Right forelimb (tissue), 1 donor: ENCODE measurements at places on chromosomes 6 and 20.
A peak's percentile ranks its signal among the peaks of the same experiment; 100 is the strongest.

DNA sequence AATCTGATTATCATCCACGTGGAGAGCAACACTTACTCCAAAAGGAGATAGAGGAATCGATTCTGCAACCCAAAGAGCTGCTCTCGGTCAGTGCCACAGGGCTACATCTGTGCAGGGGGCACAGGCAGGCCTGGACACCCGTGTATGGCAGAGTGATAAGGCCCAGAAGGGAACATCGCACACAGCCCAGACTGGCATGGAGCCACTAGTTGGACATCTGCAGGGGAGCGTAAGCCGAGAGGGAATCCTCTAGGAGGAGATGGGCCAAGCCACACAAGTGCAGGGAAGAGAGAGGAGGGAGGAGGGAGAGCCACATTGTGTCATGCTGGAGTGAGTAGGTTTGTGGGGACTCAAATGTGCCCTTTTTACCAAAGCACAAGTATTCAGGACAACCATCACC is 50.4 kb upstream of the ENTPD6 start:
- DNase-seq = no peak

- no peak for DNase-seq
Observed at GRCh38 chr6:124684621-124685020, 277.6 kb upstream of the RNF217 start.

- no peak for DNase-seq
Observed at GRCh38 chr20:56187534-56188165, 60.9 kb upstream of the MC3R start.

GRCh38 chr6:168030908-168031307 is 33.4 kb downstream of the KIF25 start:
- DNase-seq = no peak

DNA sequence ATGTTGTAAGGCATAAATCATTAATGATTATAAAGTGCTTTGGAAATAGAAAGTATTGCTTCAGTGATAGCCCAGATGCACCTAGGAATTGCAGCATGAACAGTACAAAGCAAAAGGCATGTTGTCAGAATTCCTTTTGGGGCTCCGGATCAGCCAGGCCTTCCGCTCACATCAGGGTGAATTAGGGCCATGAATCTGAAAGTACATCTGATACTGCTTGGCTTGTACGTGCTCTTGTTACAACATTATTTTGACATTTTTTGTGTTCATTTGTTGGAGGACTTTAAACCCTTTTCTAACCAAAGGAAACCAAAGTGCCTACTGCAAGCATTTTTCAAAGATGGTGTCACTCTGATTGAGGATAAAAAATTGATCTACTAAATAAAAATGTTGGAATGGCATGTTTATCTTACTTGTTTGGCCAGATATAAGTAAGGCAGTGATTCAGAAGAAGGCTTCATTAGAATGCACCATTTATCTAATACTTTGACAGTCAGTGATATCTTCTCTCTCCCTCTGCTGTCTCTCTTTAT is 1005.6 kb upstream of the FLRT3 start:
- no peak for DNase-seq

GRCh38 chr20:51860111-51860882 is 58.0 kb upstream of the SALL4 start:
- DNase-seq = no peak

GRCh38 chr6:160135907-160136655 is 14.5 kb downstream of the SLC22A1 start:
- DNase-seq = no peak

GRCh38 chr20:9082741-9083140 is 13.9 kb downstream of the PLCB4 start:
- DNase-seq = no peak

GRCh38 chr6:75458895-75459294 is 34.7 kb downstream of the FILIP1 start:
- no peak for DNase-seq

- no peak for DNase-seq
Observed at GRCh38 chr20:54981175-54981574, 505.8 kb downstream of the DOK5 start.

- no peak for DNase-seq
Observed at GRCh38 chr6:37488476-37488875, 11.2 kb downstream of the CCDC167 start.

GRCh38 chr6:105069821-105070445 is 109.9 kb downstream of the POPDC3 start:
- no peak for DNase-seq

DNA sequence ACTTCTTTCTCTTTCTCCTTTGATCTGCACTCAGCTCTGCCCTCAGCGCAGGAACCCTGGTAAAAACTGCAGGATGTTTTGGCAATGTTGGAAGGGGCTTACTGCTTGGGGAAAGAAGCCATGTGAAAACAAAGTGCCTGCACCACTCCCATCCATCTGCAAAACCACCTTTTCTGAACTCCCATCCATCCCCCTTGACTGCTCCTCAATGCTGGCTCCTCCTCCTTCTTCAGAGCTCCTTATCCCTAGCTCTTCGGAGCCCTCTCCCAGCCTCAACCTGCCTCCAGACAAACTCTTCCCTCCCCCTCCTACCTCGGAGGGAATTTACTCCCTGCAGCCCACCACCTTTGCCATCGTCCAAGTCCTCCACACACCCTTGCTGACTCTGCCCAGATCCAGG is 4.2 kb upstream of the ZBTB12 start:
- DNase-seq = no peak

DNA sequence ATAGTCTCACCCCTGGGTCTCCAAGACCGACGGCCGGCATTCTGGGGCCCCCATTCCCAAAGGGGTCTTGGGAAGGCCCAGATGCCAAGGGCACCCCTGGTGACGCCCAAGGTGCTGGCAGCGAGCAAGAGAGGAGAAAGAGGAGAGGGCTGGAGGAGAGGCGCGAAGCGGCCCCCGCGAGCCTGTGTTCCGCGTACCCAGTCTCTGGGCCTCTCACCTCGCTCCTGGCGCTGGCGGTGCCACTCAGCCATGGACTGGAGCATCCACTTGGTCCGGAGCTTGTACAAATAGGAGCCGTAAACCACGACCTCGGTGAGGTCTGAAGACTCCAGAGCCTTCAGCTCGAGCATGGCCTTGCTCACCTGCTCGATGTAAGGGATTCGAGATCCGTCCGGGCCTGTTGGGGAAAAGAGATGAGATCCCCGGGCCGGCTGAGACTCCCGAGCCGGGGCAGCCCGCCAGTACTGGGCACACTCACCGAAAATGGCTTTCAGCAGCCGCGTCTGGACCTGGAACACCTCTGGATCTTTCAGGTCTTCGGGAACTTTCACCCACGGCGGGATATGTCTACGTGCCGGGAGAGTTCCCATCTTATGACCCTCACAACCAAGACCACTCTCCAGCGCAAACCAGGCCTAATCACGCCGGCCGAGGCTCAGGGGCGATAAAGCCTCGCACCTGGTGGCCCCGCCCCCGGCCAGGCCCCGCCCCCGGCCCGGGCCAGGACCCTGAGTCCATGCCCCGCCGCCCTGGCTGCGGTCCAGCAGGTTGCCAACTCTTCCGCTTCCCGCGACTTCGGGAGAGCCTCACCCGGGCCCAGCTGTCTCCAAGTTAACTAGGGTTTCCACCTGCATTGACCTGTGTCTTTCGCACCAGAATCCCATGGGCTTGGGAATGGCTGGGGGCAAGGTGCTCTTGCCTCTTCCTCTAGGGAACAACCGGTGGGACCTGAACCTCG is at the start of gene DPPA5:
Gene DPPA5 (minus strand): TSS at position 641 of the 958 bp plus-strand sequence. CDS start 51 bp downstream, at position 590.
- no peak for DNase-seq

DNA sequence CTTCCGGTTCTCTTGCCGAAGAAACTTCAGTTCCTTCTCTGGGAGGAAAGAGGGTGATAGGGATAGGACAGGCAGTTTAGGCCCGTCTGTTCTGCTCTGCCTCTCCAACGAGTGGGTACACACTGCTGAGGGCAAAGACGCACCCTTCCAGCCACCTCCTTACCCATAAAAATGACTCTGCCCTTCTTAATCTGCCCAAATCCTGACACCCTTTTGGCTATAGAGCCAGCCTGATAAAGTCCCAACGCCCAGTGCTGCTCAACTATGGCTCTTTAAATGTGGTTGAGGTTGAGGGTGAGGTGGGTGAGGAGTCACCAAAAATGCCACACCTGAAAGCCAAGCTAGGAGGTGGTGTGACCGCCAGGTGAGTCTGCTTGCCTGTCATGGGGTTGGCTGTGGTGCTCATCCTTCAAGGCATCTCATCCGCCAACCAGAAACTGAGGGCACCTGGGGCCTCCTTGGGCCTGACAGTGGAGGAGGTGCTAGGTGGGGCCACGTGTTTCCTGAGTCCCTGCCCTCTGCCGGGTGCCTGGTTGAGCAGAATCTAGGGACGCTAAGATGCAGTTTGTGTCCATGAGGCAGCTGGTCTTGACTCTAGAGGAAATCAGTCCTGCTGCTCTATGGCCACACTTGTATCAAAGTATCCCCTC is 16.3 kb downstream of the CCDC167 start:
- DNase-seq = no peak

DNA sequence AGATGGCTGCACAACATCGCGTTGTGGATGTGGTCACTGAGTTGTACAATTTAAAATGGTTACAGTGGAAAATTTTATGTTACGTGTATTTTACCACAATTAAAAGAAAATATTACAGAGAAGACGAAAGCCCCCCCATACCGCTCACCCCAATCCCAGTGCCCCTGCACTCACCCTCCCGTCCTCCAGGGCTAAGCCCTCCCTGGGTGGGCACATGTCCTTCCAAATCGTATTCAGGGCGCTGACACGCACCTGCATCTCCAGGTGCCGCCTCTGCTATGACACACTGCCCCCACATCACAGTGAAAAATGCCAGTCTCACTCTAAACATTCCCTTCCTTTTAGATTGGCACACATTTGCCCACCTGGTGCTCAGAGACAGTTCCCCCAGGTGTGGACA is 49.4 kb downstream of the PSMG4 start:
- no peak for DNase-seq

GRCh38 chr6:147817042-147817689 is 308.7 kb downstream of the SAMD5 start:
- no peak for DNase-seq

GRCh38 chr6:42507195-42507594 is 55.5 kb upstream of the TRERF1 start:
- no peak for DNase-seq

GRCh38 chr6:149217466-149217888 is 100.0 kb upstream of the TAB2 start:
- DNase-seq = no peak

- no peak for DNase-seq
Observed at GRCh38 chr6:124197148-124197547, 393.5 kb downstream of the NKAIN2 start.

DNA sequence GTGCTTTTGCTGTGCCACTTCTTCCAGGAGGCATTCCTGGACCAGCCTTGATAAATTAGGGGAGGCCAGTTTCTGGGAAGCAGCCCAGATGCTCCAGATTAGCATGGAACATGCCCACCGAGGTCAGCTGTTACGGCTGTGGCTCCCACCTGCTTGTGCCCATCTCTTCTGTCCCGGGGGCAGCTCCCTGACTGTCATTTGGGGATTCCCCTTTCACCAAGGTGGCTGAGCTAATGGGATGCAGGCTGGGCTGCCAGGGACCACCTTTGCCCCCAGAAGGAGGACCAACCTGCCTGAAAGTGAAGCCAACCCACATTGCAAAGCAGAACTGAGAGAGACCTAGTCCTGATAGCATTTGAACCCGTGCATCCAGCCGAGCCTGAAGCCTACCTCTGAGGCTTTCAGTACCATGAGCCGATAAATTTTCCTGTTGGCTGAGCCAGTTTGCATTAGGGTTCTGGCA is 85.3 kb downstream of the PTPN1 start:
- DNase-seq = no peak

DNA sequence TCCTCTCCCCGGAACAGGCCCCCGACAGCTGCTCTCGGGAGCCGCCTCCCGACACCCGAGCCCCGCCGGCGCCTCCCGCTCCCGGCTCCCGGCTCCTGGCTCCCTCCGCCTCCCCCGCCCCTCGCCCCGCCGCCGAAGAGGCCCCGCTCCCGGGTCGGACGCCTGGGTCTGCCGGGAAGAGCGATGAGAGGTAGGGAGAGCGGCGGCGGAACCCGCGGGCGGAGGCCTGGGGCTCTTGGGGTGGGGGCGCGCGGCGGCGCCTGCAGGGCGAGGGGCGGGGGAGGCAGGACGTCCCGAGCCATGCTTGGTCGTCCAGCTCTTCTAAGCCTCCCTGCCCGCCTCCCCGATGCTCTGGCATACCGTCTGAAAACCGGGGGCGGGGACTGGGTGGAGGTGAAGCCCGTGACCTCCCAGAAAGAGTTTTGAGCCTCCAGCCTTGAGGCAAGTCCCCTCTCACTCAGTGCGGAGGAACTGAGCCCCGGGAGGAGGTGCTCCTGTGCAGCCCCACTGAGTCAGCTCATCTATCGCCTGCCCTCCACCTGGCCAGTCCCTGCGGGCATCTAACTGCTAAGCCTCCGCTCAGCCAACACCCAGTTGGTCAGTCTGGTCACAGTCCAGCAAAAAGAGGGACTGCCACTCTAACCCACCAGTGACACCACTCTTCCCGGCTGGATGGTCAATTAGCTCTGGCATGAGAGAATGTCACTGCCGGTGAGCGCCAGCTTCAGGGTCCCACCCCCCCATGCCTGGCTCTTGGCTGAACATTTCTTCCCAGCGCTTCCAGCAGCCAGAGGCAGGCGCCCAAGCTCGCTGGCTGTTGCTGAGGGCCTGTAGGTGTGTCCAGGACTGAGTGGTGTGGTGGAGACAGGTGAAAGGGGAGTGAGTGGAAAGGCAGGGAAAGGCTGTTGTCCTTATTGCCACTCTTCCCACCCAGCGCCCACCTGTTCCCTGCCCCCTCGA is 482 bp downstream of the DDR1 start:
- peak; percentile 72 for DNase-seq

DNA sequence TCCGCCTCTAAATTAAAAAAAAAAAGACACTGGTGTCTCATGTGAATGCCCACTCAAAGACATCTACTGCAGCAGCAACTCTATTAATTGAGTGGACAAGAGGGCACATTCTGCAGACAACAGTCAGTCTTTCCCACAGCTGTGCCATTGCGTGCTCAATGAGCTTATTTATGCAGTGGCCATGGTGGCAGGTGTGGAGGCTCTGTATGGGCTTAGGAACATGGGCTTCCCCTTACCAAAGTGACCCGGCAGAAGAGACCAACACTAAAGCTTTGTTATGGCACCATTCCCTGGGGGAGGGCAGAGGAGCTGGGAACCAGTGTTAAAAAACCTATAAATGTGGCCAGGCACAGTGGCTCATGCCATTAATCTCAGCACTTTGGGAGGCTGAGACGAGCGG is 4.2 kb upstream of the VAPB start:
- DNase-seq = no peak

GRCh38 chr6:132401618-132402285 is 477 bp upstream of the MOXD1 start:
- DNase-seq = no peak

DNA sequence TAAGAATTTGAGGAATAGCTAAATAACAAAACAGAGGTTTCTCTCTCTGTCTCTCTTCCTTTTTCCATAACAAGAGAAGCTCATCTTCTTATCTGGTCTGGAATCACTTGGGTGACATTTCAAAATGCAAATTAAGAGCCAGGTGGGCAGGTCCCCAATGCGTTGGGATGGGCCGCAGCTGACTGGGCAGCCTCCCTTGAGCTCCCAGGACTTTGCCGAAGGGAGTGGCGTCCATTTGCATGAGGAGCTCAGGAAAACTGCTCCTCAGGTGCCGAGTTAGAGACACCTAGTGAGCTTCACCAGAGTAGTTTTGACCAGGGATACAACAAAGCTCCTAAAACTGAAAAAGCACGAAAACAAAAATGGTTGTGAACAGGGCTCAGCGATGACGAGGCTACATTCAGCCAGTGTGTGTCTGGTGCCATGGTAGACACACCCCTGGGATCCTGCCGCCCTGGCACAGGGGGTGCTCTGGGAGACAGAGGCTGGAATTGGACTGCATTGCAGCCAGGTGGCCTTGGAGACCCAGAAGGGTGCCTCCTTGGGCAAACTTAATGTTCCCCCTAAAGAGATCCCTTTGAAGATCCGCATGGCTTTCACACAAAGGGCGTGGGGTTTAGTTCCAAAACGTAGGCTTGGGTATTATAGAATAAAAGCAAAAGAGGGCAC is 13.5 kb upstream of the SERPINB6 start:
- DNase-seq = no peak
